ENCODE measurements at places on chromosomes 7 and 10.
A peak's percentile ranks its signal among the peaks of the same experiment; 100 is the strongest.

DNA sequence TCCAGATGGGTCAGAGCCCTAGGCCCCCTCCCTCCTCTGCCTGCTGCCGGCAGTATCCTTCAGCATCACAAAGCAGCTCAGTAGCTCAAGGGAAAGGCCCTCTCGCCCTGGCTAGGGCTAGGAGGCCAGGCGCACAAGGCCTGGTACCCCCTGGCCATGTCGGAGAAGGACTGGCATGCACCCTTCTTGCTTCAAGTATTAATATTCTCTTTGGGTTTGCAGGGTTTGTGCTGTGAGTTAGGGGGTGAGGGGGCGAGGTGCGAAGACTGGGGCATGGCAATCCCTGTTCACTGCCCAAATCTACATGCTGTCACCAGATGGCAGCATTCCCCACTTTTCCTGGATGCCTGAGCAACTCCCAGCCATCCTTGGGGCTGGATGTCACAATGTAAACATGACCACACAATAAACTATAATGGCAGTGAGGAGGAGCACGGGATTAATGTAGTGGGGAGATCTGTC, 105.2 kb downstream of the NEURL1 start:
- no peak overlapping the region for H3K4me3 ChIP-seq
- DNase-seq: peak; percentile 84
- no peak overlapping the region for H3K27ac ChIP-seq
- H3K36me3 ChIP-seq: peaks cover 20% of the 10 kb centered on the region

DNA sequence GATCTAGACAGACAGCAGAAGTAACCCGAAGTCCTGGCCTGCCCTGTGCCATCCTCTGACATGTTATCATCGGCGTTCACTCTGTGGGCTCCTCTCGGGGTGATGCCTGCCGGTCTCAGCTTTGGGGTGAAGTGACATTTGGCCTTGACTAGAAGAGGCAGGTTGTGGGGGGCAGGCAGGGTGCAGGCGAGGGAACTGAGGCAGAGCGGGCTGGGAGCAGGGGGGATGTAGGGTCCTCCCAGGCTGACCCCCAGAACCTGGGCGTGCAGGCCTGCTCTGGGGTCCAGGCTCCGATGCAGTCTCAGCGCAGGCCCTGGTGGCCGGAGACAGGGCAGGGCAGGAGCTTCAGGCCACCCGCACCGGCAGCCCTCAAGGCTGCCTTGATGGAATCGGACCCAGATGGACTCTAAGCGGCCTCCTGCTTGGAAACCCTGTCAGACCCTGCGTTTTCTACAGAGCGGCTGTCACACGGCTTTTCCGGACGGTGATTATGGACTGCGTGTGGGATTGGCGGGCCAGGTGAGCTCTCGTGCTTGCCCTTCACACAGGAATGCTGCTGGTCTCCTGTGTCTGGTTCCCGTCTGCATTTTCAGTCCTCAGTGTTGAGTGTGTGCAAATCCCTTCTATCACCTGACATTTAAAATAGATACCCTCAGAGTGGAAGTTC, 842 bp upstream of the JAKMIP3 start:
- H3K4me3 ChIP-seq: no peak overlapping the region
- H3K4me1 ChIP-seq: no peaks in the 10 kb centered on the region
- no peaks in the 10 kb centered on the region for H3K27me3 ChIP-seq
- no peak for DNase-seq
- H3K27ac ChIP-seq: peak overlapping the region; percentile 41
- no peaks in the 10 kb centered on the region for H3K36me3 ChIP-seq

DNA sequence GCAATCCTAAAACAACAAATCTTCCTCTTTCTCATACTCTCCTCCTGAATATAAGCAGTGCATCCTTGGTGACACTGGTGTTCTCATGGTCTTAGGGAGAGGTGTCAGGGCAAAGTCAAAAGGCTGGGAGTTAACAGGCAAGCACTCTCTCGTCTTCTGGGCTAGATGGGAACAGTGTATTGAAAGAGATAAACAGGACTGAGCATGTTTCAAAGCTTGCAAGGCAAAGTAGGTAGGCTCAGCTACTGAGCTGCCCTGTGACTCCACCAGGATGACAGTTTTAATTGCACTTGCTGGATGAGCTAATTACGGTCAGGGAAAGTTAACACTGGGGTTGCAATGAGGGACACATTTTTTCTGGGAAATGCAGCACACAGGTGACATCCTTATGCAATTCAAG, 554.9 kb upstream of the NRP1 start:
- no peaks in the 10 kb centered on the region for H3K36me3 ChIP-seq
- no peaks in the 10 kb centered on the region for H3K4me1 ChIP-seq
- no peak overlapping the region for H3K27ac ChIP-seq
- DNase-seq: no peak
- no peaks in the 10 kb centered on the region for H3K27me3 ChIP-seq

GRCh38 chr7:80923211-80923612, 4.4 kb upstream of the SEMA3C start:
- no peak for DNase-seq
- H3K36me3 ChIP-seq: no peaks in the 10 kb centered on the region
- no peak overlapping the region for H3K4me3 ChIP-seq
- H3K27ac ChIP-seq: no peak overlapping the region

DNA sequence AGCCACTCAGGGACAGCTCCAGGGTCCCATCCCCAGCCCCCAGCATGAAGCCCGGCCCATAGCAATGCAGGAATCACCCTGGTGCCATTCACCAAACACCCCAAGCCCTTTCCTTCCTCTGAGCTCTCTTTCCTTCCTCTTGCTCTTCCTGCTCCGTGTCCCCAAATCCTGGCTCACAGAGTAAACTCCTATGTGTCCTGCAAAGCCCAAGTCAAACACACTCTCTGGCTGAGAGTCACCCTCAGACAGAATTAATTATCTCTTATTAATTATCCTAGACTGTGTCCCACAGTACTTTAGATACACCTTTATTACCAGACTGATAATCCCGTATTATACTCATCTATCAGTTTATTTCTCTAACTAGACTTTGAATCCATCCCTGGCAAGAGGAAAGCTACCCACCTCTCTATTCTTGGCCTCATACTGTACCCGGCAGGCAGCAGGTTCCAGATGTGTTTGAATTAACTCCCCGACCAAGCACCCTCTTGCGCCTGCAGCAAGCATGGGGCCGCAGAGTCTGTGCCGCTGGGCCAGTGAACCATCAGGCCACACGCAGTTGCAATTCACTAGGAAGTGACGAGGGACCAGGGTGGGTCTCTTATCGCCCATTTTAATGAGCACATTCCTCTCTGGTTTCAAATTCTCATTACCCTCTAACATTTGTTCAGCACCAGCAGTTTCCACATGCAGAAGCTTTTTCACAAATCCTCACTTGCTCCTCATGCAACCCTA, 86.7 kb downstream of the PRKAG2 start:
- no peaks in the 10 kb centered on the region for H3K4me1 ChIP-seq
- H3K4me3 ChIP-seq: no peak overlapping the region
- no peak overlapping the region for H3K27ac ChIP-seq
- H3K36me3 ChIP-seq: no peaks in the 10 kb centered on the region
- DNase-seq: no peak
- H3K27me3 ChIP-seq: no peaks in the 10 kb centered on the region

DNA sequence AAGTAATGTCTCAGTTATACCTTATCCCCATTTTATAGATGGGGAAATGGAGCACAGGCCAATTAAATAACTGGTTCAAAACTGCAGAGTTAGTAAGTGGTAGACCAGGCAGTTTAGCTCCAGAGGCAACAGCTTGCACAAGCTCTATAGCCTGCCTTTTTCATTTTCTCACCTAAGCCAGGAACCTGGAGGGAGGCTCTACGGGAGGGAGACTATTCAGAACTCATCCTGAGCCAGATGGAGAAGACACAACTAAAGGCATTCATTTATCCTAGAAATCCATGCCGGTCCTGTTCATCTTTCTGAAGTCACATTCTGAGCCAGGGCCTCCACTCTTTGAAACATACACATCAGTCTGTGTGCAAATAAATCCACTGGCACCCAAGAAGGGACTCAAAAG, 103.2 kb downstream of the CALN1 start:
- no peak overlapping the region for H3K4me3 ChIP-seq
- H3K27ac ChIP-seq: no peak overlapping the region
- H3K4me1 ChIP-seq: no peaks in the 10 kb centered on the region
- H3K36me3 ChIP-seq: no peaks in the 10 kb centered on the region
- DNase-seq: no peak

GRCh38 chr7:96236198-96237039, 85.5 kb downstream of the SLC25A13 start:
- peak; percentile 90 for DNase-seq
- H3K36me3 ChIP-seq: no peaks in the 10 kb centered on the region
- no peaks in the 10 kb centered on the region for H3K27me3 ChIP-seq
- no peak overlapping the region for H3K4me3 ChIP-seq
- H3K4me1 ChIP-seq: no peaks in the 10 kb centered on the region

DNA sequence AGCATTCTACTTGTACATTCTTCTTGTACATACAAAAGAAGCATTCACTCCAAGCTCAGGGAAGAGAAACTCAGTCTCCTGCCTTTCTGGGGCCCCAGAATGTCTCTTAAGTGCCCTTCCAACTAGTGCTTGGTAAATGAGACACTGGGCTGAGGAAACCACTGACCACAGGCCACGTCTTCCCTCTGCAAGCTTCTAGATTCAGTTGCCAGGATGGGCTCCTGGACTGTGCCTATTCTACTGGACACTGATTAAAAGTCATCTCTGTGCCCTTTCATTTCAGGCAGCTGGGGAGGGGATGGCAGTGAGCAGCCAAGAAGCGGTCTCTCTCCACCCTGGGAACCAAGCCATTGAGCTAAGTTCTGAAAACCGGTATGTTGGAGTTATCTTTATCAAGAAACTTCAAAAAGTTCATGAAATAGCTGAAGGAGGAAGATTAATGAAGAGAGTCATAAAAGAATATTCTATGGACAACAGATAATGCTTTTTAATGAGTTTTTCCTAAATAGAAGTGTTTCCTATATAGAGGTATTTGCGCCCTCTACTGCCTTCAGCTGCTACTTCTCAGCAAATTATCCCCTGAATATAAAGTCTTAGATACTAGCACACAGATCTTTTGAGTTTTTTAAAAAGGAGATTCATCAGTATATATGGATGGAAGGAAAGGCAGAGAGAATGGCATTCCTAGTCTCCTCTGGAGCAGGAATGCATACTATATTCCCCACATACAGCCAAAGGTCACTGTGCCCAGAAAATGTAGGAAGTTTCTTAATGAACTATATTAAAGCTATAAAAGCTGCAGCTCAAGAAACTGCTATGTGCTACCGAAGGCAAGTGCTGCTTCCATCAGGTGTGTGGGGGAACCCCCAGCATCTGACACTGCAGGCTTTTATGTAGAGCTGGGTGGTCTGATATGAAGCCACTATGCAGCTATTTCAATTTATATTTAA, 8.4 kb upstream of the IFIT1B start:
- H3K4me3 ChIP-seq: no peak overlapping the region
- H3K36me3 ChIP-seq: no peaks in the 10 kb centered on the region
- H3K4me1 ChIP-seq: no peaks in the 10 kb centered on the region
- no peaks in the 10 kb centered on the region for H3K27me3 ChIP-seq
- peak; percentile 75 for DNase-seq

GRCh38 chr10:8057636-8058273, 3.3 kb downstream of the GATA3 start:
- peaks cover 53% of the 10 kb centered on the region for H3K27me3 ChIP-seq
- DNase-seq: no peak
- H3K27ac ChIP-seq: no peak overlapping the region
- no peak overlapping the region for H3K4me3 ChIP-seq
- H3K4me1 ChIP-seq: peaks cover 5% of the 10 kb centered on the region

- H3K4me3 ChIP-seq: no peak overlapping the region
- no peaks in the 10 kb centered on the region for H3K36me3 ChIP-seq
- no peaks in the 10 kb centered on the region for H3K4me1 ChIP-seq
- no peak for DNase-seq
Observed at GRCh38 chr7:117775801-117776200, 97.4 kb downstream of the CTTNBP2 start.

DNA sequence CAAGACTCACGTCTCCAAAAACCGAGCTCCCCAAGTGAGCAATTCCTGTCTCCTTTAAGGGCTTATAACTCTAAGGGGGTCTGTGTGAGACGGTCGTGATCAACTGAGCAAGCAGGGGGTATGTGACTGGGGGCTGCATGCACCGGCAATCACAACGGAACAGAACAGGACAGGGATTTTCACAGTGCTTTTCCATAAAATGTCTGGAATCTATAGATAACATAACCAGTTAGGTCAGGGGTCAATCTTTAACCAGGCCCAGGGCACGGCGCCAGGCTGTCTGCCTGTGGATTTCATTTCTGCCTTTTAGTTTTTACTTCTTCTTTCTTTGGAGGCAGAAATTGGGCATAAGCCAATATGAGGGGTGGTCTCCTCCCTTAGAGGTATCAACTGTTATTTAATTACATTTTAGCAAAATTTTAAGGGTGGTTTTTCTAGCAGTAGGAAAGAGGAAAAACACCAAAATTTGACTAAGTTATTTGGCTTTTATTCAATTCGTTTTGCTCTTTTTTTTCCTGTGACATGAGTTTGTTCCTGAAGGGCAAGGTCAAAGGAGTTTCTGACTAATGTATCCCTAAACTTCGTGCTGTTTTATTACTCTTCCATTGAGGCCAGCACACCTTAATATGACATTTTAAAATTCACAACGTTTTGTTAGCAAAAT, 121.4 kb upstream of the SEC61G start:
- H3K27me3 ChIP-seq: no peaks in the 10 kb centered on the region
- no peak overlapping the region for H3K27ac ChIP-seq
- H3K36me3 ChIP-seq: no peaks in the 10 kb centered on the region
- no peaks in the 10 kb centered on the region for H3K4me1 ChIP-seq
- H3K4me3 ChIP-seq: no peak overlapping the region

- H3K27ac ChIP-seq: no peak overlapping the region
- DNase-seq: no peak
- peaks cover 7% of the 10 kb centered on the region for H3K4me1 ChIP-seq
- peaks cover 30% of the 10 kb centered on the region for H3K27me3 ChIP-seq
- no peak overlapping the region for H3K4me3 ChIP-seq
Observed at GRCh38 chr10:103280506-103280905, 3.6 kb downstream of the INA start.

DNA sequence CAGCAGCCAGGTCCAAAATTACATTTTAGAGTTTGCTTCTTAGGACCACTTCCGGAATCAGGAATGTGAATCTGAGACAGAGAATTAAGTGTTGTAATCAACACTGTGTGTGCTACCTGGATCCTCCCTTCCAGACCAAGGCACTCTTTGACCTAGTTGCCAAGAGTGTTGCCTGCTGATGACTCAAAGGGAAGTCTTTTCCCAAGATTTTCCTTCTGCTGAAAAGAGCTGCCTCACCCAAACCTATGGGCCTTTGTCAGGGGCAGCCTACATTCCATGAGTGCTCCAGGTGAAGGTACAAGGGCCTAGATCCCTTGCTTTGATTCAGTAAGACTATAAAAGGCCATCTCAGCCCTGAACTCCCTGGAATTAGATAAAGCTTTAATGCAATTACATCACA, 712.5 kb upstream of the ANKRD30A start:
- no peaks in the 10 kb centered on the region for H3K36me3 ChIP-seq
- H3K27ac ChIP-seq: no peak overlapping the region
- no peak for DNase-seq
- H3K4me3 ChIP-seq: no peak overlapping the region

DNA sequence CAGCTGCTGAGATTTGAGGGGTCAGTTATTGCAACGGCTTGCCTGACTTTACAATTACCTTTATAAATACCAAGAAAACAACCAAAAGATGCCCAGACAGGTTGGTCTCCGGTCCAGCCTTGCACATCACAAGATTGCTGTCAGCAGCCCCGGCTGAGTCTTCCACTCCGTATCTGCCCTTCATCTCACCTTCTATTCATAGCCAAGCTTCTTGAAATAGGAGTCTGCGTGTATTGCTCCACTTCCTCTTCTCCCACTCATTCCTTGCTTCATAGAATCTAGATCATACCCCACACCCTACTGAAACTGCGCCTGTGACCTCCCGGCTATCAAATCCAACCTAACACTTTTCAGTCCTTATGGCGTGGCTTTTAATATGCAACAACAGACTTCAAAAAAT, 31.1 kb upstream of the USP6NL start:
- H3K4me1 ChIP-seq: no peaks in the 10 kb centered on the region
- H3K27ac ChIP-seq: no peak overlapping the region
- no peaks in the 10 kb centered on the region for H3K36me3 ChIP-seq
- H3K4me3 ChIP-seq: no peak overlapping the region
- DNase-seq: no peak

All from fibroblast of lung (primary cell).